Pancreas (tissue), 10 donors: ENCODE measurements at places on chromosomes 1 and 21.

DNA sequence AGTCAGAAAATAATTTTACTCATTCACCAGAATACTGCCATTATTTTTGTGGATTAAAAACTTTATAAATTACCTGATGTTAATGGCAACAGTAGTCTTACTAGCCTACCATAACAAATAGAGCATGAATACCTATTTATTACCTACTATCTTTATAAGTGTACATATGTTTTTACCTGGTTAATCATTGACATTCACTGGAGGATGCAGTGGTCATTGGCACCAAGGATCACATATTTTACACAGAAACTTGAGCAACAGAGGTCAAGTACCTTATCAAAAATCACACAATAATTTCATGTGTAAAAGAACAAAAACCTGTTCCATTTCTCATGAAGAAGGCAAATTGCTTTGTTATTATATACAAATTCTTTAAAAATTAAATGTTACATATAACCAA, 1284.9 kb upstream of the NCAM2 start:
- H3K27me3 ChIP-seq: no peaks in the 10 kb centered on the region
- DNase-seq: no peak
- no peaks in the 10 kb centered on the region for H3K36me3 ChIP-seq
- no peak overlapping the region for H3K27ac ChIP-seq
- H3K4me3 ChIP-seq: no peak overlapping the region

- no peaks in the 10 kb centered on the region for H3K36me3 ChIP-seq
- H3K27ac ChIP-seq: no peak overlapping the region
- no peaks in the 10 kb centered on the region for H3K4me1 ChIP-seq
- H3K27me3 ChIP-seq: no peaks in the 10 kb centered on the region
- peak; percentile 77 for DNase-seq
- H3K4me3 ChIP-seq: peak overlapping the region; percentile 3
These were observed 3.5 kb upstream of the RIMS3 start for GRCh38 chr1:40668769-40669525.

- H3K4me3 ChIP-seq: no peak overlapping the region
- no peaks in the 10 kb centered on the region for H3K36me3 ChIP-seq
- H3K4me1 ChIP-seq: no peaks in the 10 kb centered on the region
- no peaks in the 10 kb centered on the region for H3K27me3 ChIP-seq
- H3K27ac ChIP-seq: no peak overlapping the region
These were observed 10.1 kb upstream of the EFNA1 start for GRCh38 chr1:155117610-155118009.

DNA sequence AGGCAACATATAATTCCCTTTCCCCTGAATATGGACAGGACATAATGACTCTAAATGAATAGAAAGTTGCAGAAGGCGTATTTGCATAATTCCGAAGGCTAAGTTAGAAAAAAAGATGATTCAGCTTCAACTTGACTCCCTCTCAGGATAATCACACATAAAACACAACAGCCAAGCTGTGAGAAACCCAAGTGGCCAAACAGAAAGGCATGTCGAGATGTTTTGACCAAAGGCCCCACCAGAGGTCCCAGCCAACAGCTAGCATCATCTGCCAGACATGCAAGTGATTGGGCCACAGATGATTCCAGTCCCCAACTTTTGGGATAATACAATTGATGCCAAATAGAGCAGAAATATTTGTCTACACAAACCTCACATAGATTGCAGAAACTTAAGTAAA, 444.9 kb downstream of the LTN1 start:
- DNase-seq: no peak
- no peaks in the 10 kb centered on the region for H3K36me3 ChIP-seq
- H3K4me3 ChIP-seq: no peak overlapping the region
- no peak overlapping the region for H3K27ac ChIP-seq

GRCh38 chr1:117646956-117647355, 41.1 kb downstream of the TENT5C start:
- no peaks in the 10 kb centered on the region for H3K27me3 ChIP-seq
- DNase-seq: no peak
- H3K27ac ChIP-seq: no peak overlapping the region

DNA sequence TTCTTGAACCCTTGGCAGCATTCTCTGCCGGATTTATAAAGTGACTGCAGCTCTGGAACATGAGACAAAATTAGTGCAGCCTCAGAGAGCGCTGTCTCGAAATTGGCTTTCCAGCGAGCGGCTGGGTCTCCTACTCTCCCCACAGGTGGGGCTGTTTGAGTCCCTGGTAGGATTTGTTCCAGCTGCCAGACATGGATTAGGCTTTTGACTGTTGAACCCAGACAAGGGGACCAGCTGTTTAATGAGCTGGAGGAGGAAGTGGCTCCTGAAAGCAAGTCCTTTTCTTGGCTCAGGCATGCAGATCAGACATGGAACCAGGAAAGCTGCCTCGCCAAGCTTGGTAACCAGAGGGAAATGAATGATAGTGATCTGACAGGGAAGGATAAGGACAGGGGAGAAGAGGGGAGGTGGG, 69.6 kb downstream of the UBIAD1 start:
- DNase-seq: no peak
- no peak overlapping the region for H3K27ac ChIP-seq
- no peak overlapping the region for H3K4me3 ChIP-seq
- no peaks in the 10 kb centered on the region for H3K36me3 ChIP-seq
- H3K4me1 ChIP-seq: no peaks in the 10 kb centered on the region

DNA sequence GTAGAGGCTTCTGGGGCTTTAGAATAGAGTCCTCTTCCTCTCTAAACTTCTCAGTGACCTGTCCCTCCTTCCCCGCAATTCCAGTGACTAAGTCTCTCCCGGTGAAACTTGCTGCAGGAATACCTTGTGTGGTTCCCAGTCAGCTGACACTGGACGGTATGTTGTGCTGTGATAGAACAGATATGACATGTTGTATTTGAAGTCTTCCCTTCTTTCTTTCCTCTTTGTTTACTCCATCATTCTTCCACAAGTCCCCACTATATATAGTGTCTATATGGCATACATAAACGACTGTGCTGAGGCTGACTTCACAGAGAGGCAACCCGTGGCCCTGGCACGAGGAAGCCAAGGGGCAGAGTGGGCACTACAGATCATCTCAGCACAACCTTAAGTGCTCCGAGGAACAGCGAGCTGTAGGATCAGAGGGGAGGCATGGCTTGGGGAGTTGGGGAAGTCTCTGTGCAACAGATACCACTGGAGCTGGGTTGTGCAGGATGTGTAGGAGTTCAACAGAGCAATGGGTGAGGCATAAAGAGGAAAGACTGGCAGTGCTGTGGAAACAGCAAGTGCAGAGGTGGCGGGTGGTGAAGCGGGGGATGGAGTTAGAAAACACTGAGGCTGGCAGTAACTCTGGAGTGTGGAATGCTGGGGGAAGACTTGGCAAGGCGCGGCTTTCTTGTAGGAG, 237.8 kb downstream of the TRABD2B start:
- no peaks in the 10 kb centered on the region for H3K27me3 ChIP-seq
- H3K4me3 ChIP-seq: no peak overlapping the region
- no peaks in the 10 kb centered on the region for H3K4me1 ChIP-seq
- no peak for DNase-seq
- no peak overlapping the region for H3K27ac ChIP-seq

DNA sequence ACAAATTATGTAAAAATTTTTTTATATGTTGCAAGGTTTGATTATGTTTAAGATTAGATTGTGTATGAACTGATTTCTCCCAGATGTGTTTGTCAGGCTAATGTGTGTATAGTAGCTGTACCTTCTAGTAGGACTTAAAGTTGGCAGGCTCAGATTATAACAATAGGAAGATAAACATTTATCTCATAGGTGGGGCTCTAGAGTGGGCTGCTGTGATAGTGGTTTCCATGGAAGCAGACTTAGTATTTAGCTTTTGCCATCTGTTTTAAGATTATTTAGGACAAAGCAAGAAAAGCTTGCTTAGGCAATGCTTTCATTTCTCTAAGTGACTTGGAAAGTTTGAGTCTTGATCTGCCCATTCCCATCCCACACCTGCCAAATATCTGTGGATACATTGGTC, 187.7 kb upstream of the CACYBP start:
- no peak overlapping the region for H3K4me3 ChIP-seq
- DNase-seq: no peak
- H3K27ac ChIP-seq: no peak overlapping the region
- no peaks in the 10 kb centered on the region for H3K36me3 ChIP-seq

DNA sequence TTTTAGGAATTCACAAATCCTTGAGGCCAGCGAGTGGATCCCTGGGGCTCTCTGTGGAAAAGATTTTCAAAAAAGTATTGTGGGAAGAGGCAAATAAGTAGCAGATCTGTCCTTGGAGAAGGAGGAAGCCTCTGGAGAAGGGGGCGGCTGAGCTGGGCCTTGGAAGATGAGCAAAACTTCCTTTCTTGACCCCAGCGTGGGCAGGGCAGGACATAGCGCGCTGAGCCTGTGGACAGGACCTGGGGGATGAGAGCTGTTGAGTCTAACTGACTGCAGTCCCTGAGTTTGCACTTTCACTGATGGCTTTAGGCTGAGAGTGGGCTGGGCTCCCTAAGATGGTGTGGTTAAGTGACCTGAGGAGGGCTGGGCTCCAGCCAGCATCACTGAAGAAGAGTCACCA, 170.2 kb upstream of the GALNT2 start:
- no peak overlapping the region for H3K27ac ChIP-seq
- no peaks in the 10 kb centered on the region for H3K36me3 ChIP-seq
- DNase-seq: no peak
- peaks cover 4% of the 10 kb centered on the region for H3K4me1 ChIP-seq
- no peak overlapping the region for H3K4me3 ChIP-seq

GRCh38 chr1:30290581-30290980, 432.8 kb downstream of the MATN1 start:
- H3K4me3 ChIP-seq: no peak overlapping the region
- H3K4me1 ChIP-seq: no peaks in the 10 kb centered on the region
- no peaks in the 10 kb centered on the region for H3K27me3 ChIP-seq
- no peak for DNase-seq
- no peak overlapping the region for H3K27ac ChIP-seq

DNA sequence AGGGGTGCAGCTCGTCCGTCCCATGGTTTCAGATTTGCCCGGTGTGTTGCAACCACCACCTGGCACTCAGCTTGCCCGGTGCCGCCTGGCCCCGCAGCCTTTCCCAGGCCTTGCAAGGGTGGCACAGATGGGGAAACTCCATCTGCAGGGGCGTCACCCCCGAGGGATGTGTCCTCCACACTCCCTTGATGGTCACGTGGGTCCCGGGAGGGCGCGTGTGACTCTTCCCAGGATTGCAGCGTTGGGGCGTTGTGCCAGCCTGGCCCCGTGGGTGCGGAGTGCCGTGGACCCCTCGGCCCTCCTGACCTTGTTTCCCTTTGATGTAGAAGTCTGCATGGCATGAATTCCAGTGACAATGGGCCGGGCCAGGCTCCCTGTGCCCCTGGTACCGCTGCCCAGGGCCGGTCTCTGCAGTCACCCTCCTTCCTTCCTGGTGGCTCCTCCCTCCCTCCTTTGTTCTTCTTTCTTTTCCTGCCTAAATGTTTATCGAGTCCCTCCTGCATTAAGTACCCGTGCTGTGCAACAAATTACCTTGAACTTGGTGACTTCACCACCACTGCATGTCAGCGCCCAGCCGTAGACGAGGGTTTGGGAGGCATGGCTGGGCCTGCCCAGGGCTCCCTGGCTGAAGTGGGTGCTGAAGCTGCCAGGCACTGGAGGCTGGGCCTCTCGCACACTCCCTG, 22.9 kb downstream of the RRP1 start:
- H3K4me3 ChIP-seq: no peak overlapping the region
- H3K4me1 ChIP-seq: peaks cover 4% of the 10 kb centered on the region
- no peak for DNase-seq
- H3K27me3 ChIP-seq: no peaks in the 10 kb centered on the region
- H3K27ac ChIP-seq: no peak overlapping the region

- H3K36me3 ChIP-seq: no peaks in the 10 kb centered on the region
- H3K4me3 ChIP-seq: no peak overlapping the region
- H3K27me3 ChIP-seq: no peaks in the 10 kb centered on the region
- no peak overlapping the region for H3K27ac ChIP-seq
- H3K4me1 ChIP-seq: peaks cover 23% of the 10 kb centered on the region
- DNase-seq: no peak
These were observed 6.3 kb downstream of the SLC9A1 start for GRCh38 chr1:27148591-27148990.

DNA sequence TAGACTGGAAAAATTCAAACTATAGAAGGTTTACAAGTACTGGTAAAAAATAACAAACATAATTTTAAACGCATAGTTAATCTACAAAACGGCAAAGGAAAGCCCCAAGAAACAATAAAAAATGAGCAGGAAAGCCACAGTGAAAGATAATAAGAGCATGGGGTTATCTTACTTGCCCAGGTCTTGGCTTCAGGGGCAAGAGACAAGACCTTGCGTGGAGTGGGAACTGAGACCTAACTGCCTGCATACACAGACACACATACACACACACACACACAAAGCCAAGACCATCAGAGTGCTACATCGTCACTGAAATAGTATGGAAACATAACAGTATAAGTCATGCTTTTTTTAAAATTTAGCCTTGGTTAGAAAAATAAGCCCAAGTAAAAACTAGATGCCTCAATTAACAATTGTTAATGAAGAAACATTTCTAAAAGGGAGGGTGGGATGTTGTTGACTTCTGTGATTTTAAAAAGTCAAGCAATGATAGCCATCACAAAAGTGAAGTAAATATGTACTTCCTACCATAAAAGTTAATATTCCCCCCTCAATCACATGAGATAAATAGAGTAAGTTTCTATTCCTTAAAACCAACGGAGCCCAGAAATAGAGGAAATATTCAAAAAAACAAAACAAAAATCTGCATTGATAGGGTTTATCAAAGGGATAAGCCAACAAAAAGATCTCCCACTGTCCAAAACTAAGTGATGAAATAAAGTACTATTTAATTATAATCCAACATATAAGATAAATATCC, 29.4 kb upstream of the CRP start:
- DNase-seq: no peak
- no peak overlapping the region for H3K27ac ChIP-seq
- no peak overlapping the region for H3K4me3 ChIP-seq
- H3K36me3 ChIP-seq: no peaks in the 10 kb centered on the region
- no peaks in the 10 kb centered on the region for H3K27me3 ChIP-seq

DNA sequence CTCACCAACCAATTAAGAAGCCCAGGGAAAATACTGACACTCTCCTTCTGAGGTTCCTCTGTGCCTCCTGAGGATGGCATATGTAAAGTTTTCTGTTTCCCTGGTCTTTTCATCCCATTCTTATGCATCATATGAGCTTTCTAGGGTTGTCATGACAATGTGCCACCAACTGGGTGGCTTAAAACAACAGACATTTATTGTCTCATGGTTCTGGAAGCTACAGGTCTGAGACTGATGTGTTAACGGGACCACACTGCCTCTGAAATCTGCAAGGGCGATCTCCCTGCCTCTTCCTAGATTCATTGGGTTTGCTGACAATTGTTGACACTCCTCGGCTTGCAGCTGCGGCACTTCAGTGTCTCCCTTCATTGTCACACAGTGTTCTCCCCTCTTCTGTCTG, 308.4 kb downstream of the RGS7 start:
- no peaks in the 10 kb centered on the region for H3K27me3 ChIP-seq
- no peaks in the 10 kb centered on the region for H3K4me1 ChIP-seq
- no peaks in the 10 kb centered on the region for H3K36me3 ChIP-seq
- no peak overlapping the region for H3K27ac ChIP-seq

DNA sequence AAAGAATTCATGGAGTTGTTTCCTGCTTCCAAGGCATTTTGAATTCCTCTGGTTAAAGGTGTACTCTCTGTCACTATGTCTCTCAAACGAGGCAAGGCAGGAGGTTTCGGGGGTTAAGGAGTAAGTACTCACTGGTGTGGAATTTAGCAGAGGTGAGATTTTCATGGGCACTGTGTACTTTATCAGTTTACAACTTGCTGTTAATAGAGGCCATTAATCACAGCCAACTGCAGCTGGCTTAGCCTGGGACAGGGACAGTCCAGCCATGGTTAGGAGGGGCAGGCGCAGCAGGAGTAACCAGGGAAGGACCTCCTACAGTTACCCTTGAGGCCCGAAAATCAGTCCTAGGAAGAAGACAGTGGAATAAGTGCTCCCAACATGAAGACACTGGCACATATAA, 18.1 kb upstream of the TMEM9 start:
- H3K27me3 ChIP-seq: no peaks in the 10 kb centered on the region
- H3K27ac ChIP-seq: peak overlapping the region; percentile 97
- DNase-seq: peak; percentile 30
- H3K36me3 ChIP-seq: no peaks in the 10 kb centered on the region
- H3K4me3 ChIP-seq: no peak overlapping the region
